ENCODE measurements at places on chromosomes 5 and 9. TPM values are rescaled to one million over a fixed set of nuclear protein-coding genes. Genes with fewer than 3 reads are reported as not detected.

DNA sequence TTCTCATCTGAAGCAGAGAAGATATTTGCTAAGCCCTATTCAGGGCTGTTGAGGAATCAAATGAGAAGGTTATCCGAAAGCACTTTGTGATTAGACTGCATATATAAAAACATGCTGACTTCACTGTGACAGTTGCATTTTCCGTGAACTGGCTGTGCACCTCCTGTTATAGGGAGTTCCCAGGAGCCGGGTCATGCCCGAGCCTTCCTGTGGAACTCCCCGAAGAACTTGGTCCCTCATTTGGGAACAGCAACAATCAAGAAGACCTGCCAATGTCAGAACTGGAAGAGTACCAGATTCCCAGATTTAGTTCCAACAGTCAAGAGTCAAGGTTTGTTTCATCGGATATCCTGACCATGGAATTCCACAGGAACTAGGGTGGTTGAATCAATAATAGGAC, 130.4 kb upstream of the RAI14 start:
- no peak for DNase-seq

DNA sequence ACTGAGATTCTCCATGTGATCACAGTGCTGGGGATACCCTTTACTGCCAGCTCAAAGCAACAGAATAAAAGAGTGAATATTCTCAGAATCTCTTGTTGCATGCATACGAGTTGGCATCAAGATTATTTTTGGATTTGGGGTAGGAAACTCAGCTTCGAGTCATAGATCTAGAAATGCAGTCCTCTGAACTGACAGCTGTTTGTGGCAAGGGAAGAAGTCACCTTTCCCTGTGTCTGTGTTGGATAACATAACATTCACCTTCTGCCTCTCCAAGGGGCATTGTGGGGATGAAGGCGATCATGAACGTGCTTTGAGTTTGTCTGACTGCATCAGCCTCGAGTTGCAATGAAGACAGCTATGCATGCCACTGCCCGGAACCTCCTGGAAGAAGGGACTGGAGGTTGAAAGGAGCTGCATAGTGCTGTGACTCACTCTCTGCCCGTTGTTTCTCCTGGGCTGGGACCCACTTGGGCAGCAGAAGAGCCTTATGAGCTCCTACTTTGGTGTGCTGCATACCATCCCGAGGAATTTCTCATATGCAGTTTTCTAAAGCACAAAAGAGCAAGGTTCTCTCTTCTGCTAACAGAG, 231.7 kb downstream of the ARHGAP26 start:
- peak; percentile 47 for DNase-seq

- DNase-seq: no peak
Observed at GRCh38 chr5:170538696-170539586, 35.1 kb downstream of the KCNIP1 start.

GRCh38 chr5:93675460-93676450, 65.6 kb downstream of the POU5F2 start:
- DNase-seq: peak; percentile 59

GRCh38 chr5:22560147-22560546, 293.0 kb downstream of the CDH12 start:
- peak; percentile 44 for DNase-seq

- no peak for DNase-seq
Observed at GRCh38 chr5:569868-570361, 42.2 kb upstream of the CEP72 start.

- no peak for DNase-seq
Observed at GRCh38 chr9:115261656-115262081, 143.7 kb upstream of the TNC start.

GRCh38 chr5:3954633-3955032, 359.0 kb downstream of the IRX1 start:
- DNase-seq: no peak

DNA sequence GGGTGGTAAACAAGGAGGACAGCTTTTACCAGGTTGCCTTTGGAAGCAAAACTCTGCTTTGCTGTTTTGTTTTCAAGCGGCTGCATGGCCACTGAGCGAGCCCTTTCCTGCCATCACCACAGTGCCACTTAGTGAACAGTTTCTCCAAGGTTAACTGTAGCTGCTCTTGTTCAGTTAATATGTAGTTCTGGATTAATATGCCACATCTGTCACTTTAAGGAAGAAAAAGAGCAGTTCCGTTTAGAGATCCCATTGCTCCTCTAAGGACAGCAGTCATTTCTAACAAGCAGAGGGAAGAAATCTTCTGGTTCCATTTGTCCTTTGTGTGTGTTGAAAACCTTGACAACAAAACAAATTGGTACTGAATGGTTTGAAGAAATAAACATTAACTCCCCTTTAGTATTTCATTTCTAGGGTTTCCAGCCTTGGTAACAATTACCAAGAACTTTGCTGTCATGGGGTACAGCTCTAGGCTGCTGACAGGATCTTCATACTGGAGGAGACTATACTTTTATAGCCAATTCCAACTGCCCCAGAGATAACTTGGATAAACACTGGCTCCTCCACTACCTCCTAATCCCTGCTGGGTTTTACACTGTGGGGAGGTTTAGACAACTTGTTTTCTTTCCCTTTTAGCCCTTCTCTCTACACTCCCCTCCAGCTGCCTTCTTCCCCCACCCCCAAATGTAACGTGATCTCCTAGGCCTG, 10.3 kb upstream of the ABL1 start:
- DNase-seq: peak; percentile 96

GRCh38 chr9:84677080-84677479, 7.6 kb downstream of the NTRK2 start:
- no peak for DNase-seq

DNA sequence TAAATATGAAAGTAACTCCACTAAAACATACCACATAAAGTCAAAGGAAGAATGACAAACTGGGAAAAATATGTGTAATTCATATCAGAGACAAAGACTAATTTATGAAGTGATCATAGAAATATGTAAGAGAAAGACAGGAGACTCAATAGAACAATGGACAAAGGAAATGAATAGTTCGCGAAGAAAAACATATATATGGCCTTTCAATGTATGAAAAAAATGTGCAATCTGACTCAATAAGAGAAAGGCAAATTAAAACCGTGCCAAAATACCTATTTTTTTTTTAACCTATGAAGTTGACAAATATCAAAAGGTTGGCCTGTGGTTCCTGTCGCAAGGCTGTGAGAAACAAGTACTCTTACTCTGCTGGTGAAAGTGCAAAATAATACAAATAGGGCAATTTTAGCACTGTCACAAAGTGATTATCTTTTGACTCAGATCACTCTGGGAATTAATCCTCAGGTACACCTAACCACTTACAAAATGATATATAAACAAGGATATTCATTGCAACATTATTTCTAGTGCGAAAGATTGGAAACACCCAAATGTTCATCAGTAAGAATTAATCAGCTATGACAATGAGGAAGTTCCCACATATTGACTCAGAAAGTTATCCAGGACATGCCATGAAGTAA, 3.7 kb downstream of the C9 start:
- DNase-seq: no peak

GRCh38 chr5:6827526-6828219, 114.4 kb downstream of the TENT4A start:
- no peak for DNase-seq

GRCh38 chr9:83155733-83156132, 92.8 kb upstream of the RASEF start:
- DNase-seq: no peak

- no peak for DNase-seq
Observed at GRCh38 chr5:82298668-82299067, 20.5 kb upstream of the RPS23 start.

DNA sequence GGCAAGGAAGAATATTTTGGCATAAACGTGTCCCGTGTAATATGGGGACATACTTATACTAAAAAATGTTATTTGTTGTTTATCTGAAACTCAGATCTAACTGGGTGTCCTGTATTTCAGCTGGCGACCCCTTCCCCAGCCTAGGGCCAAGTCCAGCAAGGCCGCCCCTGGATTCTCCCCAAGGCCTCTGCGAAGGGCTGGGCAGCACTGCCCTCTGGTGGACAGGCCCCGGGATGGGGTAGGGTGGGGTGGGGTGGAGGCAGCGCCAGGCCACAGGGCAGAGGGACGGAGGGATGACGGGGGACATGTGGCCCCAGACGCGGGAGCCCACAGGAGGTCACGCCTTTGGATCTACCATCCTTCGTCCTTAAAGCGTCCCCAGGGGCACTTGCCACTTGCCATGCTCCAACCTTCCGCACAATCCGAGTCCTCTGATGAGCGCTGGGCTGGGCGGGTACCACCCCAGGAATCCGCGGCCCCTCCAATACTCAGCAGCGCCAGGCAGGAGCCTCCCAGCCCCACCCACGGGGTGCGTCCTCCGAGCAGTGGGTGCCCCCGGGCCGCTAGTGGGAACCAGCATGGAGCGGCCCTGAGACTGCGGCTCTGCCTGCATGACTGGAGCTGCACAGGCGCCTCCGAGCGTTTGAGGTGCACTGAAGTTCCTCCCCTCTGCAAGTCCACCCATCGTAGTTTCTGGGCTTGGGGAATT, 7.1 kb upstream of the AGPAT2 start:
- peak; percentile 37 for DNase-seq

GRCh38 chr5:53730943-53731342, 170.5 kb downstream of the NDUFS4 start:
- no peak for DNase-seq

- peak; percentile 82 for DNase-seq
Observed at GRCh38 chr5:8842971-8843551, 702.8 kb downstream of the SEMA5A start.

GRCh38 chr9:134502809-134503211, 138.8 kb upstream of the COL5A1 start:
- peak; percentile 100 for DNase-seq

- DNase-seq: peak; percentile 66
Observed at GRCh38 chr9:117720555-117720954, 16.4 kb downstream of the TLR4 start.

DNA sequence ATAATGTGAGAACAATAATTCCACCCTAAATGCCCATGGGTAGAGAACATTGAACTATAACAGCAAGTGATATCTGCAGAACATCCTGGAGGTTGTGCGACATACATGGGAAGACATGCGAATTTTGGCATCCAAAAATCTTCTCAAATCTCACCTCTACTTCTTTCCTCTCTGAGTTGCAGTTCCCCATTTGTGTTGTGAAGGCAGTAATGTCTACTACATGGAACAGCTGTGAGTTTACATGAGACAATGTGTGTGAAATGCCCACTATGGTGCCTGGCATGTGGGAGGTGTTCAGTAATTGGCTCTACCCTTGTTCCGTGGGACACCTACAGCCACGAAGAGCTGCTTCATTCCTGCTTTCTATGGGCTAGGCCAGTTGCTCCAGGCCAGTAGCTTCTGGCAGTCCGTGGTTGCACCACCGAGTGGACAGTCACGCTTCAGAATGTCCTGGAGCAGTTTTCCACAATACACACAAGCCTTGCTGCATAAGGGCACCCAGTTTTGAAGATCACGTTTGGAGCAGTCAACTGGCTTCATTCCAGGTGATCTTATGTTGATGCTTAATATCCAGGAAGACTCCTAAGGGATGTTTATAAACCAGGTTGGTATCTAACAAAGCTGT, 297.7 kb downstream of the DEPDC1B start:
- DNase-seq: no peak

The CCDC152 gene
- total RNA-seq: 0.97 TPM

The ATG10 gene
- total RNA-seq: 9.1 TPM

The TRIP13 gene
- 16.8 TPM for total RNA-seq

The MAT2B gene
- total RNA-seq: 73.0 TPM

The RASEF gene
- 0.97 TPM for total RNA-seq

The IFNB1 gene
- total RNA-seq: not detected

The RAD1 gene
- 68.7 TPM for total RNA-seq

The SMIM27 gene
- total RNA-seq: 2.6 TPM

The FAM81B gene
- total RNA-seq: not detected

The DEPDC1B gene
- total RNA-seq: 5.2 TPM

The CA9 gene
- under 0.01 TPM for total RNA-seq

The PCDHGA5 gene
- 1.9 TPM for total RNA-seq

The IFNE gene
- 2.3 TPM for total RNA-seq

The SPINK6 gene
- total RNA-seq: not detected

The MEIKIN gene
- not detected for total RNA-seq
